ENCODE measurements at places on chromosomes 2 and 18.
A peak's percentile ranks its signal among the peaks of the same experiment; 100 is the strongest.

DNA sequence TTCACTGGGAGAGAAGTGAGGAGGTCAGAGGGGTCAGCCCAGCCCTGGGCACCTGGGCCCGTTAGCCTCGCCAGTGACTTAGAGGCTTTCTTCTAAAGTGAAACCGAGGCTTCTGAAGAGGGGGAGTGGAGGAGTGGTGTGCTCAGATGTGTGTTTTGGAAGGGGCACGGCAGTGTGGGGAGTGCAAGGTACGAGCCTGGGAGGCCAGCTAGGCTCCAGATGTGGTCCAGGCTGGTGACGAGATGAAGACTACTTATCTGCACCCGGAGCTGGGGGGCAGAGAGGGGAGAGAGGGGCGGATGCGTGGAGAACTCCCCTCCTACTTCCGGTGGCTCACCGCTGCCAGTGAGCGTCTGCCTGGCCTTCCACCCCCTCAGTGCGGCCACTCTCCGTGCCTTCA is 371.3 kb upstream of the HS6ST1 start:
- no peak for DNase-seq

GRCh38 chr2:57434972-57435371 is 611.6 kb upstream of the VRK2 start:
- no peak for DNase-seq

- no peak for DNase-seq
These were observed 259.7 kb upstream of the RBMS1 start for GRCh38 chr2:160753331-160753654.

DNA sequence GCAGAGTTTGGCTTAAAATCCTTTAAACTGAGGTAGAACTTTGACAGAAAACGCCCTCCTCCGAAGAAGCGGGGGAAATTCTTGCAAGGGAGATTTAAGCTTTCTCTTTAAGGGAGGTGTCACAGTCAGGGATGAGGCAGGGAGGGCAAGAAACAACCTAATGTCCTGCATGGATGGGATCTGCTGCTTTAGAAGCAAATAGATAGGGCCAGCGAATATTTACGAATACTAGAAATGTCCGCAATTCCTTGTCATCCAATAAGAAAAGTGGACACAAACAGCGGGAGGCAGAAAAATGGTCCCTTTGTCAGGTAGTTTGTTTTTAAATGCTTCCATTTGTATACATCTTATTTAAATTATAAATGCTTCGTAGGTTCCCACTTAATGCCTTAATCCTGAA is 12.0 kb downstream of the MEIS1 start:
- no peak for DNase-seq

DNA sequence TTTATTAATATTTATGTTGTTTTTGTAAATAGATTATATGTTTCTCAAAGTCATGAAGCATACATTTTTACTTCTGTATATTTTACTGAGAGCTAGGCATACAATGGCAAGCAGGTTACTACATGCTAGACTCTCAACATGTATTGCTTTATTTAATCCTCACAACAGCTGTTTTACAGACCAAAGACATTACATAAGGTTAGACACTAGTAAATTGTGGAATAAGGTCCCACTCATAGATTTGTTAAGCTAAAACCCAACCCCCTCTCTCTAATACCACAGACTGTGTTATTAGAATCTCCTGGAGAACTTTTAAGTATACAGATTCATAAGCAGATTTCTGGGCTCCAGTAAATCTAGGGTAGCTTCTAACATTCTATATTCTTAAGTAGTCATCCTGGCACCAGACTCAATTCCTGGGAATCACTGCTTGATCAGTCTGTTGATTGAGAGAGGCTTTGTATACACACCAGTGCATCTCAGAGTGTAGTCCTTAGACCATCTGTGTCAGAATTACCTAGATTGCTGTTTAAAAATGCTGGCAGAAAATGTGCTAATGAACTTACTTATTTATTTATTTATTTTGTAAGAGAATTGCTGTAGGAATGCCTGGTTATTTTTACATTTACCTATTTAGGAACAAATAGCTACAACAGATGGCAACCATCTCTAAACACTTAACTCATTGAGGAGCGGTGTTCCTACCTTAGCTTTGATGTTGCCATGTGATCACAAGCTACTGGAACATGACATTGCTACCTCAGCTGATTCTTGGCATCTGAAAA is 153.5 kb upstream of the CAVIN2 start:
- DNase-seq: no peak

DNA sequence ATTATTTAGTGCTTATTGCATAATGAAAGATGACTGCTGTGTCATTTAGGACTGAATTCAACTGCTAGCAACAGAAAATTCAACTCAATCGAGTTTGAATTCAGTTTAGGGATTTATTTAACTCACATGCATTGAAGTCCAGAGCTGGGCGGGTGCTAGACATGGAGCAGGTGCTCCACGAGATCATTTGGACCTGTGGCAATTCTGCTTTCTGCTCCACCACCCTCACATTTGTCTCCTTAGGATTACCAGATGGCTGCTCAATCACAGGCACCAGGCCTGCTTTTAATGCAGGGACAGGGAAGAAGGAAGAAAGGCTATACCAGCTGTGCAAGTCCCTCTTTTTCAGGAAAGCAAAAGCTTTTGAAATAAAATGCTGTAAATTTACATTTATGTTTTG is 572.9 kb upstream of the SLC8A1 start:
- DNase-seq: no peak

DNA sequence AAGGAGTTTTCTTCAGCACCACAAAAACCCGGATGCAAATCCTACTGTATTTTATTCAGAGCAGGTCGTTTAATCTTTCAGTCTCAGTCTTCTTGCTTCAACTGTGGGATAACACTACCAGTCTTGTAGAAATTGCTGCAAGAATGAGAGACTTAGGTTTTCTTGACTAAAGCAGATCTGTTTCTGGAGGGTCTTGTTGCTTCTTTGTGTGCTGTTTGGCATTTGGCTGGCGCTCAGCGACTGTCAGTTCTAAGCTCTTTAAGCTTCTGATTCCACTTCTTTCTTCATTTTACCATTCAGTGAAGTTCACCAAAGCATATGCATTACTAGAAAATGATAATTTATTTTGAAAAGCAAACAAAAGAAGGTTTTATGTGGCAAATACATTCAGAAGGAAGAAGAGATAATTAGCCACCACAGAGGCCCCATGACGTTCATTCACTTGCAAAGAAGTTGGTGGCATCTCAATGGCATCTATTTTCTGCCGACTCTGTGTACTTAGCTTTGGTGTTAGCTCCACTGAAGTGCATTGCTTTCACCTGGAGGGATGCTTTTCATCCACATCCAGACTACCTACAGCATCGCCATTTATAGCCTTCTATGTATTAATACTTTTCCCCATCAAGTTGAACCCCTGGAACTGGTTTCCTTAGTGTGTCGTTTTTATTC is 53.7 kb downstream of the TRIB2 start:
- DNase-seq: no peak

GRCh38 chr2:8790739-8791162 is 46.7 kb downstream of the KIDINS220 start:
- DNase-seq: no peak

- no peak for DNase-seq
These were observed 267.0 kb upstream of the HS6ST1 start for GRCh38 chr2:128585706-128586105.

GRCh38 chr2:200185628-200186000 is 120.9 kb upstream of the SPATS2L start:
- DNase-seq: no peak

GRCh38 chr2:204260162-204260877 is 285.0 kb upstream of the PARD3B start:
- DNase-seq: peak; percentile 26

DNA sequence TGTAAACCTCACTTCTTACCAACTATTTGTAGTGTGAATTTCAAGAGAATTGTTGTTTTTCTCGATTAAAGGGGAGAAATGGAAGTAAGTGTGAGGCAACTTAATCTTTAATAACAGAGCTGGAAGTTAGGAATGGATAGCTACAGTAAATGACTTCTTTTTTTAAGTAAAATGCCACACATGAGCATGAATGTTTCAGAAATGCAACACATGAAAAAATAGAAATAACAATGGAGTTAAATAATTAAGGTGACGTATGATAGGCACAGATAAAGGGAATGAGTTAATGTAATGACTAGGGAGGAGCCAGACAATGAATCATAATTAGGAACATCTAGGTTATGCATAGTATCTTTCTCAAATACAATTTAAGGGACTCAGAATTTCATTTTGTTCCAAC is 3.4 kb downstream of the REL start:
- DNase-seq: no peak

GRCh38 chr18:32771169-32771751 is 1.6 kb downstream of the KLHL14 start:
- no peak for DNase-seq

DNA sequence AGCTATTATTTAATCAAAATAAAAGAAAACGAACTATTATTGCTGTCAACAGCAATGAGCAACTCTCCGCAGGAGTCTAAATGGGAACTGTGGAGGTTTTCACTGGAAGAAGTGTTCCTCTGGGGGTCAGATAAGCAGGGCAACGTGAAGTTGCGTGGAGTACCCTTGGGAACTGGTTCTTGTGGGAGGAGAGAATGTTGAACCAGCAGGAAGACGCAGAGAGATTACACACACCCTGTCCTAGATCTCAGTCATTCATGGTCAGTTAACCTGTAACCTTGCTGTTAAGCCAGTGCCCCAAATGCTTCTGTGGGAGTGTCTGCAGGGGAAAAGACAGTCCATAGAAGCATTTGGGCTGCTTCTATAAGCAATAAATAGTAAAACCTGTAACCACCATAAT is 20.4 kb upstream of the CABLES1 start:
- no peak for DNase-seq

DNA sequence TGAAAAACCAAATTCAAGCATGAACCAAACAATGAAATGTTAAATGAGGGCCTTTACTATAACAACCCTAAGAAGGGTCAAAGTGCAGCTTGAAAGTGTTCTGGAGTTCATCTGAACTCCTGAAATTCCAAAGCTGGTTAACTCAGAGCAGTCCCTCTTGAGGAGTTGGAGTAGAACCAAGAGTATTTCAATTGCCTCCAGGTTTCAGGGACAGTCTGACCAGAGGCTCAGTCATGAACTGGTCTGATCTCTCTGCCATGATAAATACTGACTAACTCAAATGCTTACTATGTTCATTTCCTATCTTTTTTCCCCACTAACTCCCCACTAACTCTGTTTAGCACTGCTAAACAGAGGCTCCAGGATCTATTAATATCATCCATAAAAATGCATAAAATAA is 2.7 kb downstream of the STARD7 start:
- DNase-seq: no peak

- DNase-seq: no peak
These were observed 18.6 kb upstream of the KCNG2 start for GRCh38 chr18:79779021-79779699.

GRCh38 chr2:197140045-197140444 is 170.5 kb downstream of the ANKRD44 start:
- no peak for DNase-seq

GRCh38 chr2:200782251-200782650 is 29.5 kb upstream of the BZW1 start:
- no peak for DNase-seq

DNA sequence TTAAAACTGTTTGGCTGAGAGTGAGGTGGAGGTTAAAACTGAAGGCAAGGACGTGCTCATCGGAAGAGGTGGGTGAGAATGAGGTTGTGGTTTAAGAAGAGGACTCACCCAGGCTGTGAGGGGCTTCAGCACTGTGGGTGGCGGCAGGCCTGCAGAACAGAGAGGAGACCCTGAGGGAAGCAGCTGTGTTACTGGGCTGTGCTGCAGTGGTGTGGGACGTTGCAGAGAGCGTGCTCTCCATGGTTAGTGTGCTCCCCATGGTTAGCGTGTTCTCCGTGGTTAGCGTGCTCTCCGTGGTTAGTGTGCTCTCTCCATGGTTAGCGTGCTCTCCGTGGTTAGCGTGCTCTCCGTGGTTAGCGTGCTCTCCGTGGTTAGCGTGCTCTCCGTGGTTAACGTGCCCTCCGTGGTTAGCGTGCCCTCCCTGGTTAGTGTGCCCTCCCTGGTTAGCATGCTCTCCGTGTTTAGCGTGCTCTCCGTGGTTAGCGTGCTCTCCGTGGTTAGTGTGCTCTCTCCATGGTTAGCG is 68.5 kb upstream of the NFATC1 start:
- DNase-seq: no peak

- no peak for DNase-seq
These were observed 45.3 kb downstream of the KLHL29 start for GRCh38 chr2:23430263-23430662.

DNA sequence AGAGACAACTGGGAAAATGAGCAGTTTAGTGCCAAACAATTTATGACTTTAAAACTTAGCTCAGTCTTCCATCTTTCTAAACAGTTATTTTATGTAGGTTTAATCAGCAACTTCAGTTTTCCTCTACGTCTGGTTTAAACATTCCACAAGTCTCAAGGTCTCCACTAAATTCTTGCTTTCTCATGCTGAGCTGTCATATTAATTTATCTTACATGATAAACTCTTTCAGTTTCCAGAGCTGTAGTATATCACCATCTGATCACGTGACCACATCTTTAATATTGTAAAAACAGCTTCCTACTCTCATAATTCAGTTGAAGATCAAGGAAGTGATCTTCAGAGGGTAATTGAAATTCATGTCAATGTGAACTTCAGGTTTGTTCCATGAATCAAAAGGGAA is 158.6 kb downstream of the ZNF804A start:
- no peak for DNase-seq

- DNase-seq: no peak
These were observed 106.4 kb upstream of the CCDC85A start for GRCh38 chr2:56077359-56077915.

- no peak for DNase-seq
These were observed 1018.9 kb upstream of the ZEB2 start for GRCh38 chr2:145538661-145539350.

DNA sequence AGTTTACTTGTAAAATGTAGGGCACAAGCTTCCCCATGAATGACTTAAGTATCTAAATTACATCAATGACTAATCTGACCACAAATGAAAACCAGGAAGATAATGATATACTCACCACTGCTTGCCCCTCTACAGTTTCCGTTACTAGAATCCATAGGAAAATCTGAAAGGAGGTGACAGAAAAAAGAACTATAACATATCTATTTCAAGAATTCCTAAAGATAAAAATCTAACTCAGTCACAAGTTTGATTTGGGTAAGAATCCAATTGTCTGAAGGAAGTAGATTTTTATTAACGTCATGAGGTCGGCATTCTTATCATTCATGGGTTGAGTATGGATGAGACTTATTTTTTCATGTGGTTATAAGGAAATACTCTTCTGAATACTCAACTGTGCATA is 7.8 kb downstream of the FRZB start:
- DNase-seq: no peak

DNA sequence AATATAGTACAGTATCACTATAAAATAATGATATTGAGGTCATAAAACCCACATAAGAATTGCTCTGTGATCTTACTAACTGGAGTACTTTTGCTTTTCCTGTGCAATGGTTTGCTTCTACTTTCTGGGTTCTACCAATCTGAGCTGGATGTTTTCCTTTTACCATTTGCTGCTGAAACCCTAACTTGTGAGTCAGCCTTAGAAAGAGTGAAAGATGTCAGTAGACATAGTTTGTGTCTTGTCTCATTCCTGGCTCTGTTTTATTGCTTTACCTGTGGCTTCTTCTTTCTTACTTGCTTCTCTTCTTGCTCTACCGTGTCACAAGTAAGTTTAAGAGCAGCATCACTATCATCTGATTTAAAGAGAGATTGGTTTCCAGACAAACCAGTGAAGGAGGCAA is 61.0 kb downstream of the MBD2 start:
- no peak for DNase-seq
